ENCODE measurements at places on chromosomes 3 and 15.

GRCh38 chr15:20352241-20353200 is 189.1 kb downstream of the GOLGA6L6 start:
- DNase-seq: peak; percentile 13

GRCh38 chr15:57037548-57037947 is 119.1 kb downstream of the TCF12 start:
- DNase-seq: no peak

GRCh38 chr3:78026318-78026828 is 986.5 kb downstream of the ROBO2 start:
- no peak for DNase-seq

- no peak for DNase-seq
Observed at GRCh38 chr15:22880068-22880980, 41.9 kb downstream of the NIPA2 start.

DNA sequence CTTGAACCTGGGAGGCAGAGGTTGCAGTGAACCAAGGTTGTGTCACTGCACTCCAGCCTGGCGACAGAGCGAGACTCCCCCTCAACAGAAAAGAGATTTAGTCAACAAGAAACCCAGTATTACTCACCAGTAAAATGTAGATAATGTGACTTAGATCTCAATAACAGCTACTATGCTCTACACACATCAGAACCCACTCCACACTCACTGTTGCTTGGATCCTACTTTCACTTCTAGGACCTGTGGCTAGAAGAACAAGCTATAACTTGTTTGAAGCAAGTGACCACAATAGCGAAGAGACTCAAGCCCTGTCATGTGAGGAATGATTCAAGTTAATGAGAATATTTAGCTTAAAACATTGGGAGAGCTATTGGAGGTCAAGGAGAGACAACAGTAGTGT is 100.7 kb downstream of the ANXA2 start:
- no peak for DNase-seq

DNA sequence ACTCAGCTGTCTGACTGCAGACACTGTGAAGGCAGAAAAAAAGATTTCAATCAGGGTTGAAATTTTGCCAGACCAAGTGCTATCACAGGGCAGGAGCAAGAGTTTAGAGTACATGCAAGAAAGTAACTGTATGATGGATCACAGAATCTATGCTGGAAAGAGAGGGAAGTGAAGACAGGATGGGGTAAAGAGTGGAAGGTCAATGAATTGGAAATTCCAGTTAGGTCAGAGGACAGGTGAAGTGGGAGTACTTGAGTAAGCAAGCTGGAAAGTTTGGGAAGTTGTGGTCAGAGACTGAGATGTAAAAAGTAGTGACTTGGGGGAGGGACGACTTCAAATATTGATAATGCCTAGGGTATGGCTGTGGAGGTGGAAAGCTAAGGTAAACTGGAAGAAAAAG is 7.2 kb downstream of the SPG11 start:
- DNase-seq: no peak

DNA sequence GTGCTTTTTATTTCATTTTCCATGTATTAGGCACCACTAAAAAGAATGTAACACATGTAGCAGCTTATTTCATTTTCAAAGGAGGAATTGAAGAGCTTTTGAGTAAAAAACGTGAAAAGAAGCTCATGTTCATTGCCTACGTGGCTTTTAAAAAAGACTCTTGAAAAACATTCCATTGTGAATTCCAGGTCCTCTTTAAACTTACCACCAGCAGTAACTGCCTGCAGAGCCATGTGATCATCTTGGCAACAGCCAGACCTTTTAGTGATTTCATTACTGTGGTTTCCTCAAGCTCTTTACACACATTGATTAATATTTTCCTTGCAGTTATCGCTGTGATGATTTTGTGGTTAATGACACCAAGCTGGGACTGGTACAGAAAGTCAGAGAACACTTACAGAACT is 43.8 kb upstream of the FBXL22 start:
- peak; percentile 28 for DNase-seq

- no peak for DNase-seq
Observed at GRCh38 chr3:32820971-32821685, 3.3 kb downstream of the TRIM71 start.

GRCh38 chr15:95449230-95449628 is 881.3 kb upstream of the NR2F2 start:
- DNase-seq: no peak

GRCh38 chr3:65478551-65479500 is 559.9 kb downstream of the MAGI1 start:
- no peak for DNase-seq
